ENCODE measurements at places on chromosomes 11 and 22. TPM values are rescaled to one million over a fixed set of nuclear protein-coding genes. Genes with fewer than 3 reads are reported as not detected.

Gene C11orf16
- total RNA-seq: not detected

Gene IGF2
- 2.3 TPM for total RNA-seq

Gene TUB
- 6.4 TPM for total RNA-seq

Gene MOV10L1
- total RNA-seq: not detected

Gene OR2D2
- total RNA-seq: not detected

Gene RPS3
- 3,195 TPM for total RNA-seq

Gene PEX16
- total RNA-seq: 16.2 TPM

Measured in A549 treated with Mapracorat at 1 μM for 4 hours (cell line).